Peyer's patch (tissue), 4 donors: ENCODE measurements at places on chromosomes 7 and 10.
A peak's percentile ranks its signal among the peaks of the same experiment; 100 is the strongest.

GRCh38 chr7:12898004-12898403 is 210.6 kb downstream of the ARL4A start:
- no peak overlapping the region for H3K4me3 ChIP-seq
- no peaks in the 10 kb centered on the region for H3K27me3 ChIP-seq
- DNase-seq: no peak
- no peaks in the 10 kb centered on the region for H3K4me1 ChIP-seq

DNA sequence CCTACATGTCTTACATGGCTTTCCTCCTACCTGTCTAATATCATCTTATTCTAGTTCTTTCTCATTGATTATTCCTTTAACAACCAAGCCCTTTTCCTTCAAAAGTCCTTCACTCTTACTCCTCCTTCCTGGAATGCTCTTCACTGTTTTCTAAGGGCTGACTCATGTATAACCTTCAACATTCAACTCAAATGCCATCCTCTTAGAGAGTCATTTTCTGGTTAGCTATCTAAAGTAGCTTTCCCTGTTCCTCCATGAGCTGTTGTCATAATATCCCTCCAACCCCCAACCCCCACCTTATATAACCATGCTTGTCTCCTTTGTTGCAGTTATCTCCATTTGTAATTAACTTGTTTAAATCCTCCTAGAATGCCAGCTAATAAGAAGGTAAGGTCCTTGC is 286.8 kb downstream of the ADK start:
- H3K27ac ChIP-seq: no peak overlapping the region
- no peaks in the 10 kb centered on the region for H3K27me3 ChIP-seq
- no peak for DNase-seq

GRCh38 chr10:116688741-116689495 is 53.4 kb downstream of the HSPA12A start:
- no peaks in the 10 kb centered on the region for H3K36me3 ChIP-seq
- DNase-seq: no peak
- H3K4me1 ChIP-seq: no peaks in the 10 kb centered on the region
- no peak overlapping the region for H3K27ac ChIP-seq
- no peak overlapping the region for H3K4me3 ChIP-seq

DNA sequence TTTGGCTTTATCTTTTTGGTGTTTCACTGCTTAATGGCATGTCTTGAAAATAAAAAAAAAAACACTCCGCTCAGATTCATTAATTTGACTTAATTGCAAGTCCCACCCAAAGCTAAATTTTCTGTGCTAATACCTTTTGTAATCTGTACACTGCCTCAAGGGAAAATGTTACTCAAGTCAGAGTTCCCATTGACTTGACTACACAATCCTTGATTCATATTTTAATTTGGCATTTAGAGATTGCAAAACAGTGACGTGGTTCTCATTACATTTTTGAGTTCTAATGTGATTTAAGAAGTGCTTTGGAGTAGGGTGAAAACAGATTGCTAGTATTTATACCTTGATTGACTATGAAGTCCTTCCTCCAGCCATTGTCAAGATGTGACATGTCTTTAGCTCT is 21.3 kb upstream of the LIPM start:
- no peaks in the 10 kb centered on the region for H3K27me3 ChIP-seq
- no peak for DNase-seq
- no peaks in the 10 kb centered on the region for H3K36me3 ChIP-seq
- no peak overlapping the region for H3K4me3 ChIP-seq
- no peaks in the 10 kb centered on the region for H3K4me1 ChIP-seq

- no peaks in the 10 kb centered on the region for H3K27me3 ChIP-seq
- peak within 1 kb of the TSS; percentile 96 for H3K27ac ChIP-seq
- DNase-seq: peak; percentile 41
- peak within 1 kb of the TSS; percentile 74 for H3K4me3 ChIP-seq
- H3K36me3 ChIP-seq: no peaks in the 10 kb centered on the region
- no peaks in the 10 kb centered on the region for H3K4me1 ChIP-seq
Measured at GRCh38 chr7:55365205-55365674, at the start of gene LANCL2. LANCL2 (plus strand) TSS chr7:55365337; CDS start chr7:55366026, 689 bp downstream.

DNA sequence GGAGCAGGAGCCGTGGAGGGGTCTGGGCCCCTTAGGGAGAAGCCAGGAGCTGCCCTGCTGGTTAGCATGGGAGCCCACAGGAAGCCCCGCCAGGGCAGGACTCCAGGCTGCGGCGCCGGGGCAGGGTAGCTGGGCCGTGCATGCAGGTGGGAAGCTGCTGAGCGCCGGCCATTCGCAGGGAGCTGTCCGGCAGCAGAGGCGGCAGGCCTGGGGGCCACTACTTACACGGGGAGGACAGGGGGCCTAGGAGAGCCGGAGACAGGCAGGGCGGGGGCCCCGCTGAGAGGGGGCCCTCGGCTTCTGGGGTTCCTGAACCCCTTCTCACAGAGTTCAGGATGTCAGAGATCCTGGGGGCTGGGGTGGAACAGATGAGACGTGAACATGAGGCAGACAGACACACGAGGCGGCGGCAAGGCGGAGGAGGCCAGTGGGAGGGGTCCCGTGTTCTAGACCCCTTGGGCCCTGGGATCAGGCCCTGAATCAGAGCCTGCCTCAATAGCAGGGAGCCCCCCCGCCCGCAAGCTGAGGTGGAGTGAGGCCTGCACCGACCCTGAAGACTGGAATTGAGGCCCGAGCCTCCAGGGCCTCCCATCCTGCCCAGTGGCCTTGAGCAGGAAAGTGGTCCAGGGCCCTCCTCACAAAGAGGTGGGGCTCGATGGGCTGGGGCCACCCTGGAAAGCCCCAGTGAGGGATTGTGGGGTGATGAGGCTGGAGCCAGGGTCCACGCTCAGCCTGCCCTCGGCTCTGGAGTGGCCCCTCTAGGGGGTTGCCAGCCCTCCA is 28.0 kb downstream of the YKT6 start:
- H3K36me3 ChIP-seq: no peaks in the 10 kb centered on the region
- no peak overlapping the region for H3K4me3 ChIP-seq
- no peak for DNase-seq
- H3K27me3 ChIP-seq: no peaks in the 10 kb centered on the region
- no peak overlapping the region for H3K27ac ChIP-seq

GRCh38 chr10:124669824-124670654 is 74.1 kb downstream of the FAM53B start:
- no peaks in the 10 kb centered on the region for H3K27me3 ChIP-seq
- peaks cover 4% of the 10 kb centered on the region for H3K4me1 ChIP-seq
- peaks cover 13% of the 10 kb centered on the region for H3K36me3 ChIP-seq

DNA sequence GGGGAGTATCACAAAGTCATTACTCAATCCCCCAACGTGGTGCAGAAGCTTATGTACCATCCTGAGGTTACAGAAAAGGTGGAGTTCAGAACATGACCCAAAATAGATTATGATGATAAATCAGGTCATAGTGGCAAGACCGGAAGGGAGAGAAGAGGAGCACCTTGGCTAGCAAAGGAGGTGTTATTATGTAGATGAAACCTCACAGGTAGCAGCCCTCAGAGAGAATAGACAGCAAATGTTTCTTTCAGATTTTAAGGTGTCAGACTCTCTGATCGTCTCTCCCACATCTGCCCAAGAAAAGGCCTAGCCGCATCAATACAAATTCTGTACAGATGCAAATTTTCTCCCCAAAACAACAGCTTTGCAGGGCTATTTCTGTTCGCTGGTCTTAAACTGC is 88.3 kb upstream of the SEMA3D start:
- no peaks in the 10 kb centered on the region for H3K4me1 ChIP-seq
- no peaks in the 10 kb centered on the region for H3K27me3 ChIP-seq
- DNase-seq: no peak

GRCh38 chr7:43735802-43736603 is 6.7 kb upstream of the COA1 start:
- no peaks in the 10 kb centered on the region for H3K36me3 ChIP-seq
- H3K27me3 ChIP-seq: no peaks in the 10 kb centered on the region
- no peak overlapping the region for H3K4me3 ChIP-seq

GRCh38 chr10:43250615-43251418 is 16.0 kb downstream of the RASGEF1A start:
- DNase-seq: peak; percentile 6
- H3K27me3 ChIP-seq: no peaks in the 10 kb centered on the region
- no peak overlapping the region for H3K4me3 ChIP-seq
- H3K27ac ChIP-seq: no peak overlapping the region

GRCh38 chr7:49776994-49777393 is 3.6 kb downstream of the VWC2 start:
- no peak overlapping the region for H3K4me3 ChIP-seq
- H3K4me1 ChIP-seq: no peaks in the 10 kb centered on the region
- H3K36me3 ChIP-seq: no peaks in the 10 kb centered on the region
- H3K27me3 ChIP-seq: no peaks in the 10 kb centered on the region
- H3K27ac ChIP-seq: no peak overlapping the region
